ENCODE measurements at places on chromosomes 16 and 17.

GRCh38 chr17:80750263-80750662 is 205.6 kb downstream of the RPTOR start:
- H3K36me3 ChIP-seq, result no peaks in the 10 kb centered on the region
- H3K4me3 ChIP-seq, result no peak overlapping the region
- no peak for DNase-seq
- H3K4me1 ChIP-seq, result no peaks in the 10 kb centered on the region

GRCh38 chr16:11030990-11031510 is 86.7 kb downstream of the CLEC16A start:
- H3K4me1 ChIP-seq, result no peaks in the 10 kb centered on the region
- DNase-seq, result no peak
- H3K27me3 ChIP-seq, result no peaks in the 10 kb centered on the region
- H3K27ac ChIP-seq, result no peak overlapping the region
- H3K36me3 ChIP-seq, result no peaks in the 10 kb centered on the region

- H3K4me1 ChIP-seq, result no peaks in the 10 kb centered on the region
- H3K27me3 ChIP-seq, result no peaks in the 10 kb centered on the region
- H3K4me3 ChIP-seq, result no peak overlapping the region
- no peak for DNase-seq
- no peaks in the 10 kb centered on the region for H3K36me3 ChIP-seq
These were observed 220.5 kb upstream of the XYLT1 start for GRCh38 chr16:17691106-17691898.

GRCh38 chr16:48627148-48627547 is 17.2 kb upstream of the N4BP1 start:
- H3K36me3 ChIP-seq, result no peaks in the 10 kb centered on the region
- no peak overlapping the region for H3K4me3 ChIP-seq
- no peak for DNase-seq
- H3K27ac ChIP-seq, result no peak overlapping the region

DNA sequence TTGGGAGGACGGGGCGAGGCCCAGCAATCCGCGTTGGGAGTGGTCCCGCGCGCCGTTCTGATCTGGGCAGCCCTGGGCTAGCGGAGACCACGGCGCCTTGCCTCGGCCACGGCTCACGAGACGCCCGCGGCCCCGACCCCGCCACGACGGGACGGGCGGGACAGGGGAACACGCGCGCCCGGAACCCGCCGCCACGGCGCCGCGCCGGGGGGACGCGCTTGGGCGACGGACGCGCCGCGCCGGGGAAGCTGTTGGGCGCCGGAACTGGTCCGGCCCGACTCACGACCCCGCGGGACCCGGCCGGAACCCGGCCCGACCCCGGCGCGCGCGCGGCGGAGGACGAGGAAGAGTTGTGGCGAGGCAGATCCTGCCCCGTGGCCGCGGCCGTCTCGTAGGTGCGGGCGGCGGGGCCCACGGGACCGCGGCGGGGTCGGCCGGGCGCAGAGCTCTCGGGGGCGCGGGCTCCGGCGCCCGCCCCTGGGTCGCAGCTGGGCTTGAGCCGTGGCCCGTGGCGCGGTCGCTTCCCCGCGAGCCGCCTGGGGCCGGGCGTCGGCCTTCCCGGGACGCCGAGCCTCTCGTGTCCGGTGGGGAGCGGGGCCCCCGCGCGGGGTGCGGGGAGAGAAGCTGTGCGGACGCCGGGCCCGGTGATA is at the start of gene ACSF3:
Gene ACSF3 (plus strand): TSS at position 251 of the 650 bp plus-strand sequence. CDS start 6,830 bp downstream, outside the sequence.
- DNase-seq, result peak; percentile 57
- peak within 1 kb of the TSS; percentile 78 for H3K4me3 ChIP-seq
- H3K36me3 ChIP-seq, result no peaks in the 10 kb centered on the region
- H3K27ac ChIP-seq, result peak within 1 kb of the TSS; percentile 67

All from uterus (tissue), 4 donors.